ENCODE measurements at places on chromosomes 2 and 18.

GRCh38 chr2:143575340-143575739 lies 446.1 kb downstream of the ARHGAP15 start:
- no peak for DNase-seq

DNA sequence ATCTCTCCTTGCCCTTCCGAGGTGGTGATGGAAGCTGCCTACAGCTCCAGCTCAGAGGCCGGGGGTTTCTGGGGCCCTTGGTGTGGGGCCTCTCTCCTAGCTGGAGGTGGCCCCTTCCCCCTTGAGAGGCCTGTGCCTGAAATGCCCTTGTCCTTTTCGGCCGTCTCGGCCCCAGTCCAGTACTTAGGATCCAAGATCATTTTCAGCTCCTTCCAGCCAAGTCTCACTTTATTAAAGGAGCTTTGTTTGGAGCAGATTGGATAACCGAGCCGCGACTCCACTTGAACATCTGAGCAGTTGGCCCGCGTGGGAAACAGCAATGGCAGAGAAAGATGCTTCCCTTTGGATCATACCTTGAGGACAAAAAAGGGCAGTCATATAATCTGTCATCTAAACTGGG lies 125.0 kb downstream of the NEDD4L start:
- no peak for DNase-seq

DNA sequence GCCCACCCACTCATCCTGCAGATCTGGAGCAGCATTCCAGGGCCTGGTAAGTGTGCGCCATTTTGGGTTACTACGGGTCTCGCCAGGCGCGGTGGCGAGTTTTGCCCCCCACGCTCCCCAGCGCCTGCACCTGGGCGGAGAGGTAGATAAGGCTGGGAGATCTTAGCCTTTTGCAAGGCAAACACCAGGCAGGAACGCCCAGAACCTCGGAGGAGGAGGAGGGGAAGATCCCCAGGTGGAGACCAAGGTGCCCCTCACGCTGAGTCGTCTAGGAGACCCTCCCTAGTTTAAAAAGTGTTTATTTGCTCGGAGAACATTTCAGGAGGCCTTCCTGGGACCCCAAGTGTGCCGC lies 365 bp upstream of the RAMP1 start:
- DNase-seq: no peak

DNA sequence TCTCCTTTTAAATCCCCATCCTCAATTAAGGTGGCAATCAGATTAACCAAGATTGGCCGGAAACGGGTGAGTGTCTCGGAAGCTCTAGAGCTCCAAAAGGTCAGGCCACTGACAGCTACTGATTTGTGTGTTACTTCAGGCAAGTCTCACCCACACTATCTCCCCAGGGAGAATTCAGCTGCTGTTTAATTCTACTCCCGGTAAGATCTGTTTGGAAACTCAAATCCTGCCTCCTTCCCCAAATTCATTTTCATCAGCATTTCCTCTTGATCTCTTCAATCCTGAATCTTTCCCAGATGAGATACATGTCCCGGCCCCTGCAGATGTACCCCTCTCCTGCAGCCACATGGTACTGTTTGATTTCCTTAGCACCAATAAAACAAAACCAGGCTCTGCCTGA lies 34.9 kb downstream of the EFR3B start:
- no peak for DNase-seq

GRCh38 chr18:48889115-48889941 lies 61.4 kb downstream of the SMAD7 start:
- no peak for DNase-seq

GRCh38 chr2:129212299-129212958 lies 767.0 kb upstream of the RAB6C start:
- no peak for DNase-seq

GRCh38 chr18:31719363-31720006 lies 35.1 kb upstream of the B4GALT6 start:
- no peak for DNase-seq

- DNase-seq: no peak
Measured at GRCh38 chr2:234710587-234710986, 213.7 kb upstream of the ARL4C start.

DNA sequence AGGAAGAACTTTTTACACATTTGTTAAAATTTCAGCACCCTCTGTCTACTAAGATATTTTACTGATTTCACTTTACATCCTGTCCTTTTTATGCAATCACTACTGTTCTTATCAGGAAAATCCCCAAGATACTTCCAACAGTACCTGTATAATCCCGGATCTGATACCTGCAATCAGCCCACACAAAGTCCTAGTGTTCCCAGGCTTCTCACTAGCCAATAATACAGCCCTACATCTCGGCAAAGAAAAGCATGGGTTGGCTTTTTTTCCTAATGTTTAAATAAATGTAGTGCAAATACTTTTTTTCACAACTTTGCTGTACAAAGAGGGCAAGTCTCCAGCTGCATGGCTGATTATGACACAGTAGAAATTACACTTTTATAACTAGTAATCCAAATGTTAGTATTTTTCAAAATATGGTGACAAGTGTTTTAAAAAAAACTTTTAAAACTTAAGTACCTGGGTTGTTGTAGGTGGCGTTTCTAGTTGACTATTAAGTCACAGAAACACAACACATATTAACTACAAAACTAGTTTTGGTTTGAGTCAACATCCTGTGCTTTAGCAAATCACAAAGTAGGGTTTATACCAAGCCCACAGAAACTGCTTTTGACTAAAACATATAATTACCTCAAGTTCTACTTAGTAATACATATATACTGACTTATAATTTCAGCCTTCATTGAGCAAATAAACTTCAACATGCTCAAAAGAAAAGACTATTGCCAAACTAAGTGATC lies 19.5 kb downstream of the CNOT11 start:
- DNase-seq: no peak

DNA sequence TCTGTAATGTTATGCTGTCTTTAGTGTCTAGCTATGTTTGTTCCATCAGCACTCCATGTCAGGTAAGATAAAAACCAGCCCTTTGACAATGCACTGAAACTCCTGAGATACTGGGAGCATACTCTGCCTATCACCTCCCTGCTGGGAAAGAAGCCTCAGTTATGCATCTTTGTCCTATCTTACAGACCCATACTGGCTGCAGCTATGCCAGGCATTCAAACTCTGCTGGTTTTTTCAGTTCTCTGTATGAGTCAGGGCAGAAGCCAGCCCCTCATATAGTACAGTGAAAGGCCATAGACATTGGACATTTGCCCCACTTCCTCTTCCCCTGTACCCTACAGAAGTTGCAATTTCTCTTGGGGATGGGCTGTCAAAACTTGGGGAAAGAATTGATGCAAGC lies 181.1 kb upstream of the RGPD4 start:
- no peak for DNase-seq

DNA sequence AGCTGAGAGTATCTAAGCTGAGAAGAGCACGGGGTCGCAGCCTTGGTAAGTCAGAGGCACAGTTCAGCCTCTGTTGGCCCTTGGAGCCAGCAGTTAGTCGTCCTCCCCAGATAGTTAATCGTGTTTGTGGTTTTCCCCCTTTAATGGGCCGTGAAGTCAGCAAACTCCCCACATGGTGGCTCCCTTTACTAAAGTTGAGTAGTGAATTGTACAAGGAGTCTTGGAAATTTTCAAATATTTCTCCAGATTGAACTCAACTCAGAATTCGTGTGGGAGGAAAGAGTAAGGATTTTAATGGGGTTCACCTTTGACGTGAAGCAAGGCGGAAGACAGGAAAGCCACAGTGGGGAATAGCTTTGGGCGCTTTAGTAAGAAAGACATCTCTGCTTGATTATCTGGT lies 2.4 kb upstream of the ADCYAP1 start:
- no peak for DNase-seq

- DNase-seq: no peak
Measured at GRCh38 chr2:158079672-158080071, 22.0 kb upstream of the UPP2 start.

DNA sequence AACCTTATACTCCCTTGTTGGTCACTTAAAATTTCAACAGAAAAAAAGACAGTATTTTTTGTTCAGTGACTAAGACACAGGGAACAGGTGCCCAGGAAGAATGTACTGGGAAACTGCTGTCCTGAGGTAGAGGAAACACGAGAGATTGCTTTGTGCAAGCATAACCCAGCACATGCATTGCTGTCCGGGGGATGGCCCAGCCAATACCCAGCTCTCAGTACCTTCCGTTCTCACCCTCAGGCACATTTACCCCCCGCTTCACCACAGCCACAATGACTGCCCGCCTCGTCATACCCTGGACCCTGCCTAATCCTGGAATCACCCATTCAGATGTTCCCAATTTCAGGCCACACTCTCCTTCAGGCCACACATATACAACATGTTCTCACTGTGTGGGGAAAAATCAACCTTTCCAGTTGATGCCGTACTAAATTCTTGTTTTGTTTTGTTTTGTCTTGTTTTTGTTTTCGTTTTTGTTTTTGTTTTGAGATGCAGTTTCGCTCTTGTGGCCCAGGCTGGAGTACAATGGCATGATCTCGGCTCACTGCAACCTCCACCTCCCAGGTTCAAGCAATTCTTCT lies 140.7 kb downstream of the ESCO1 start:
- DNase-seq: no peak

- DNase-seq: no peak
Measured at GRCh38 chr2:159711562-159712142, 654 bp upstream of the MARCHF7 start.

DNA sequence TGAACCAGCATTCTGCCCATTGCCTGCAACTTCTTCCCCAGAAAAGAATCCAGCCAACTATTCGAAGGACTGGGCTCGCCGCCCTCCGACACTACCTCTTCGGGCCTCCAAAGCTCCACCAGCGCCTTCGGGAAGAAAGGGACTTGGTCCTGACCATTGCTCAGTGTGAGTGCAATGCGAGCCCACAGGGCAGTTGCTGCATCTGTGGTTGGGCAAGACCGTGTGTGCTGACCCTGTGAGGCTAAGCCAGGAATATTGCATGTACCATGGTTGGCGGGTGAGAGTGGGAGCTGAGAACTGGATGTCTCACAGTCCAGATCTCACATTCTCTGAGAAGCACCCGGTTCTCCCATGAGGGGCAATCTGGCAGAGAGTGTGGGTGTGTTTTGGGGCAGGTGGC lies 16.5 kb downstream of the ELMOD3 start:
- no peak for DNase-seq

DNA sequence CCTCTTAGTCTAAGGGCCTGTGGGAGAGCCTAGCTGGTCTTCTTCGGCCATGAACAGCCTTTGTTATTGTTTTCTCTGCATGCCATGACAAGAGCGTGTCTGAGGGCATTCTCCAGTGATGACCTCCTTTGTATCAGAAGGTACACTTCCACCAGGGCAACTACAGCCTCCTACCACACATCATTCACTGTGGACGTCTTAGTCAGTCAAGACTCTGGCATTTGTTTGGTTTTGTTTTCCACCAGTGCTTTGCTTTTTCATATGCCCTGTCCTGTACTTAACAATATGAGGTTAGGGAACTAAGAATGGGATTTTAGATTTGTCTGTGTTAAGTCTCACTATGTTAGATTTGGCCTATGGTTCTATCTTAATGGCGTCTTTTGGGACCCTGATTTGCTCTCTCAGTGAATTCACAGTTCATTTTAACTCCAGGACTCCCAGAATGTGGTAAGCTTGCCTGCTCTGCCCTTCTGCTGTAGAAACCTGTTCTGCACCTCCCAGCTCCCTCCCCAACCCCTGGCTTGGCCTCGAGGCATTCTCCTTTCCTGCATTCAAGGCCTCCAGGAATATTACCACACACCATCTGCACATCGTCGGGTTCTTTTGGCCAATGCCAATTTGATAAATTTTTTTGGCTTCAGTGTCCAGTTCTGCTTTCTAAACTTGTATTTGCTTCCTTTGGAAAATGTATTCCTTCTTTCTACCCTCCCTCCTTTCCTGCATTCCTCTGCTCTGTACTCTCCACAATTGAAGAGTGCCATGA lies 42.8 kb upstream of the IL1R1 start:
- no peak for DNase-seq

DNA sequence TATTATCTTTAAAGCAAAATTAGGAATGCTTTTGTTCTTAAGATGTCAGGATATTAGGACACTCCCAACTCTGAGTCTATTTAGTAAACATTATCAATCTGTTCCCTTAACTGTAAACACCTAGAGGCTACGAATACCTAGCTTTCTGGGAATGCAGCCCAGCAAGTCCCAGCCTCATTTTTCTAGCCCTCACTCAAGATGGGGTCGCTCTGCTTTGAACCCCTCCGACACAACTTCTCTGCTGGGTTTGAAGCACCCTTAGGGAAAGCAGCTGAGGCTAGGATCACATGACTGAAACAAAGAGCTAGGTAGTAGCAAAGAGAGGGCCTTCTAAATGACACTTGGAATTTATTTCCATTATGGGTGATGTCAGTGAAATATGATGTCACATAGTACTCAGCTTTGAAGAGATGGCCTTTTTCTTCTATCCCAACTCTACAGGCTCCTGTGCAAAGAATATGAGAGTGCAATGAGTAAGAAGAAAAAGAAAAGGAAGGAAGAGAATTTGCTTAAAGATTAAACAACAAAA lies 114.7 kb downstream of the CSRNP3 start:
- DNase-seq: no peak

DNA sequence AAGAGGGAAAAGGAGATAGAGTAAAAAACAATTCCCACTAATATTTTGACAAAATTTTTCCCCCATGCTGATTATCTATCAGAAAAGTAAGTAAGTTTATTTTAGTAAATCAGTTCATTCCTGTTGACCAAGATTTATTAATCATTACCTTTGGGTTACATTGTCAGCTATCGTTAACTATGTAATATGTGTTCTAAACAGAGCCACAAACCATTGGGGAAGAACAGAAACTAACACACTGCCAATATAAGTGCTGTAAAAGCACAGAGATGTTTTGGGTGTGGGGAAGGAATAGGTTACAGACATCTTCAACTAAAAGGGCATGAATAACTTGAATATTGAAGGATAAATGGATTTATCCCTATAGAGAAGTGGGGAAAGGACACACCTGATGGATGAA lies 42.5 kb upstream of the ACADL start:
- no peak for DNase-seq

DNA sequence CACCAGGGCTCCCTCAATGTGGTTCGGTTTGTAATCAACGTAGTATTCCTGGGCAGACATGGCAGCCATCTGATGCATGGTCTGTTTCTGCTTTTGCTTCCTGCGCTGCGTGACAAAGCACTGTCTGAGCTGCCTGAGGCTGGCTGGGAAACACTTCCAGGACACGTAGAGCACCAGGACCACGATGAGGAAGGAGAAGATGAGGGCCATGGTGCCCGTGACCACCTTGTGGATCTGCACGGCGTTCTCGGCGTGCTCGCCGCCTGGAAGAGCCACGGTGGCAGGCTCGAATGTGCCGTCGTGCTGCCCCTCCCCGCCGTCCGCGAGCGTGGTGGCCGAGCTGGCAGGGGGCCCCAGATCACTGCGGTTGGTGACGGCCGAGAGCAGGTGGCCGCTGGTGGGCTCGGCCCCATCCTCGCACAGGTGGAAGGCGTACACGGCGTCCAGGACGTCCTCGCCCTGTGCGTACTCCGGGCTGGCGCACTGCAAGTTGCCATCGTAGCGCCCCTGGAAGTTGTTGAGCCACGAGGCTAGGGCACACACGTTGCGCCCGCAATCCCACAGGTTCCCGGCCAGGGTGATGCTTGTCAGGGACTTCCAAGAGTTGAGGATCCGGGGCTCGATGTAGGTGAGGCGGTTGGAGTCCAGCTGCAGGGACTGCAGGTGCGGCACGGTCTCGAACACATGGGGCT lies 2.1 kb downstream of the LRRTM1 start:
- DNase-seq: no peak

- no peak for DNase-seq
Measured at GRCh38 chr2:132256251-132256902, 94.6 kb upstream of the ANKRD30BL start.
